ENCODE measurements at places on chromosomes 5 and 9.
A peak's percentile ranks its signal among the peaks of the same experiment; 100 is the strongest.

DNA sequence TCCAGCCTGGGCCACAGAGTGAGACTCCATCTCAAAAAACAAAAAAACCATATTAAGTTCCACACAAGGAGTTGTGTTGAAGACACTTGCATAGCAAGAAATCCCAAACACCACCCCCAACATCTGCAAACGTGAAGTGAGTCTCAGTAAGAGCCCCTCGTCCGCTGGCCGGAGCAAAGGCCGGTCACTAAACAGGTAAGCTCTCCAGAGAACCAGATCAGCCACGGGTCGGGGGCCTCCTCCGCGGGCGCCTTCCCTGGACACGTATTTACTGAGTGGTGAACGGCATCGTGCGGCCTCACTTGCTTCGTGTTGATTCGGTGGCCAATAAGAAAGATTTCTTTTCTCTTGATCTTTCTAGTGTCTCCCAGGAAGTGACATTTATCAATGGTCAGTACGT, 93.6 kb downstream of the MRPL36 start:
- DNase-seq = no peak

DNA sequence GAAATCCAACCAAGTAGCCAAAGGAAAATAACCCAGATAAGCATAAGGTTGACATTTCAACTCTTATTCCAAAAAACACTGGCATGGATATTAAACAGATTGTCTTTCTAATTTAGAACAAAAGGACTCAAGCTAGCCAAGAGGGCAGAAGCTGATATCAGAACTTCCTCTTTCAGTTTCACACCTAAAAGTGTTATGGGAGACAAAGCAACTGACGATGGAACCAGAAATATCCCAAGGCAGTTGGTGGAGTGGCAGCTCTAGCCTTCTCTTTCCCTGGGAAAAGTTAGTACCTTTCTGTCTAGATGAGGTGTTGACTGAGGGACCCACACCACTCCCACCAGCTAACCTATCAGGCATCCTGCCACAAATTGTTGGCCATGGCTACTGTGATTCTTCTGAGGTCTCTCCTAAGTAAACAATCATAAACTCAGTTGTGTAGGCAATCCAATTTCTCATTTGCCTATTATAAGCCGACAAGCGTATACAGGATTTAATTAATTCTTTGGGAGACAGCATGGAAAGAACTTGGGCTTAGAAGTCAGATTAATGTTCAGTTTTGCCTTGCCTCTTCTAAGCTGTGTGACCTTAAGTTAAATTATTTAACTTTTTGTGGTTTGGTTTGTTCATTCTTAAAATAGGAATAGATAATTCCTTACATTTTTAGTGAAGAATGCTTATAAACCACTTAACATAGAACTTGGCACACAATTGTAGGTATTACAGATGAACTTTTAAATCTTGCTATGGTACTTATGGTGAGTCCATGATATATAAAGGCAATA, 110.9 kb upstream of the ADAMTSL1 start:
- peak; percentile 80 for DNase-seq

DNA sequence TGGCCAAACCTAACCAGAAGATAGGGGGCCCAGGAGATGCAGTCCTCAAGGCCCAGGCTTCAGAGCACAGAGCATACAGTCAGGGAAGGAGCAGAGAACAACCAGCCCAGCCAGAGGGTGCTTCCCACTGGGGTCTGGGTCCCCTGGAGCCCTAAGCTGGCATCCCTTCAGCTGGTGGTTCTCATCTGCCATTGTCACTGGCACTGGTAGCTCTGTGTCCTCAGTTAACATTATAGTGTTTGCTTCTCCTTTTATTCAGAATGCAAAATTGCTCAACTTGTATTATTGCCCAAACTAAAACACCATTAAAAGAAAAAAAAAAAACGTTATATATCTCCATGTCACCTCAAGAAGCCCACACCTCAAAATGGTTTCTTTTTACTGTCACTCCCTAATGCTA, 219.2 kb downstream of the ENC1 start:
- no peak for DNase-seq

GRCh38 chr9:107630156-107630555, 140.6 kb upstream of the KLF4 start:
- DNase-seq = no peak

Measured in astrocyte of the hippocampus (primary cell).